AG04449 (cell line): ENCODE measurements at places on chromosomes 12 and 14.

GRCh38 chr12:17342381-17342961, 736.5 kb upstream of the LMO3 start:
- no peak for DNase-seq

DNA sequence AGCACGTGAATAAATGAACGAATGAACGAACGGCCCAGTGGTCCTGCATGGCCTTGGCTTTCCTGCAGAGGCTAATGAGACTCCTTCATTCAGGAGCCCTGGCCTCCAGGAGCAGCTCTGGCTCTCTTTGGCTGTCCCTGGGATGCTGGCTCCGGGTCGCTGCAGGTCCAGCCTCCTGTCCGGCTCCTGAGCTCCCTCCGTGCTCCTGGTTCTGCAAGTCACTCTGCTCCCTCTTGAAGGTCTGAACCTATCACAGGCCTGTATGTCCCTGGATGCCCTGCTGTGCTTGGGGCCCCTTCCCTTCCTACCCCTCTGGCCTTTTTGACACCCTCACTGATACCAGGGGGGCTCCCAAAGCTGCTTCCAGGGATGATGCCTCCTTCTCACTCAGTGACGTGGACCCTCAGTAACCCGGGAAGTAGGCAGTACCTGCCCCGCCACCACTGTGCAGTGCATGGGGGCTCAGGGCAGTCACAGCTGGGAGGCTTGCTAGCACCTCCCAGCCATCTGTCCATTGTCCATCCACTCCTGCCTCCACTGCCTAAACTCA, 133.7 kb upstream of the C14orf180 start:
- DNase-seq: no peak

- DNase-seq: no peak
These were observed at the start of gene BTBD6 for GRCh38 chr14:105248368-105249181. TSS of gene BTBD6 (plus strand) at chr14:105248533. CDS start at chr14:105248712, 179 bp downstream.

DNA sequence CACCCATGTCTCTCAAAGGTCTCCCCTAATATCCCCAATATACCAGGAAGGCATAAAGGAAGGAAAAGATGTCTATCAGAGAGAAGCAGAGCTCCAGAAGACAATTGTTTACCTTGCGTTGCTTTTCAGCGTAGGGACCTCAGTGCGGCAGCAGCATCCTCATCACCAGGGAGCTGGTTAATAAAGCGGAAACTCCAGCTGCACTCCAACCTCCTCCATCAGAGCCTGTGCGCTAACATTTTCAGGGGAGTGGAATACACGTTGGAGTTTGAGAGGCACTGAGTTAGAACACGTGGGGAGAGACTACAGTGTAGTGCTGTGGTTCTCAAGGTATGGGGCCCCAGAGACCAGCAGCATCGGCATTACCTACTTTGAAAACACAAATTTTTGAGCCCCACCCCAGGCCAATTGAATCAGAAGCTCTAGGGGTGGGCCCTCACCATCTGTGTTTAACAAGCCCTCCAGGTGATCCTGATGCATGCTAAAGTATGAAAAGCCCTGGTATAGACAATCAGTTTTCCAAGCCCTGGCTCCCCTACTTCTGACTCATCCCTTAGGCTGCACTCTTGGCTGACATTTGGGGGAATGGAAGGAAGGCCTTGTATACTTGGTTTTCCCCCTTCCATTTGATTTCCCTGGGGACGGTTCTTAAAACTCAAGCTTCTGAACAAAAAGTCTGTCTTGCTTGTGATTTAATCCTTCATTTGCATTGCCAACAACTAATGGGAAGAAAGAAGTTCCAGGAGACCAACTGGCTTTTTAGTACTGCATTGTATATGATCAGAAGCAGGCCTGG, 419.0 kb upstream of the CCDC196 start:
- DNase-seq: no peak

GRCh38 chr12:65086236-65086635, 34.9 kb downstream of the WIF1 start:
- no peak for DNase-seq

DNA sequence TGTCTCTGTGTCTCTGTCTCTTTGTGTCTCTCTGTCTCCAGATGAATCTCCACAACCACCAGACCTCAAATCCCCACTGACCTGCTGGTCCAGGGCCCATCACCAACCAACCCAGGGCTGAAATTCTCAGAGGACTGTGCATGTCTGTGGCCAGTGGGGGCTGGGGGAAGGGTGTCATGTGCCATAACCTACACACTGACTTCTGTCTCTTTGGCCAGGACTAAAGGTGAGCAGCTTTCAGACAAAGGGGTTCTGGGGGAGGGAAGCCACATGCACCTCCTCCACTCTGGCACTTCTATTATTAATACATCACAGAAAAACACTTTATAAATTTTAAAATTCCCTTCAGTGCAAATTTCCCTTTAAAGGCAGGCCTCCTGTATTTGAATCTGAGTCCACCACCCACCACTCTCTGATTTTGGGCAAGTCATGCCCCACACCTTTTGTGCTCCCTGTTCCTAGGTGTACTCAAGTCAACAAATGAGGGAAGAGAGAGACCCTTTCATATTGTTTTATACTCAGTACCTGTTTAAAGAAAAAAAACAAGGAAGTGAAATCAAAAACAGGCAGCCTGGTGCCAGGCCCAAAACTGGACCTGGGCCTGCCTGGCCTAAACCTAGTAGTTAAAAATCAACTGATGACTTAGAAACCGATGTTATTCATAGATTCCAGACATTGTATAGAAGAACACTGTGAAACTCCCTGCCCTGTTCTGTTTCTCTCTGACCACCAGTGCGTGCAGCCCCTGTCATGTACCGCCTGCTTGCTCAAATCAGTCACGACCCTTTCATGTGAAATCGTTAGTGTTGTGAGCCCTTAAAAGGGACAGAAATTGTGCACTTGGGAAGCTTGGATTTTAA, 80.2 kb downstream of the TUNAR start:
- DNase-seq: no peak

DNA sequence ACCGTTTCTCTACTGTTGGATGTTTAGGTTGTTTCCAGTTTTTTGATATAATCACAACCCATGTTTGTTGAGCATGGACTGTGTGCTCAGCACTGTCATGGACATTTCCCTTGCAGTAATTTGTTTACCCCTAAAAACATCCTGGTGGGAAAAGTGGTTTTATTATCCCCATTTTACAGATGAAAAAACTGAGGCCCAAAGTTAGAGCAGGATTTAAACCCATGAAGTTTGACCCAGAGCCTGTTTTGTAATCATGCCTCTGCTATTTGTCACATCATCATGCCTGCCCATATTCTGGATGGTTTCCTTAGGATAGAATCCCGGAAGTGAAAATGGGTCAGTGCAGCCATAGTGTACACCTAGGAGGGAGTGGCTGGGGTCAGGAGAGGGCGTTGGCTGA, 17.0 kb upstream of the LRP1-AS start:
- DNase-seq: no peak

DNA sequence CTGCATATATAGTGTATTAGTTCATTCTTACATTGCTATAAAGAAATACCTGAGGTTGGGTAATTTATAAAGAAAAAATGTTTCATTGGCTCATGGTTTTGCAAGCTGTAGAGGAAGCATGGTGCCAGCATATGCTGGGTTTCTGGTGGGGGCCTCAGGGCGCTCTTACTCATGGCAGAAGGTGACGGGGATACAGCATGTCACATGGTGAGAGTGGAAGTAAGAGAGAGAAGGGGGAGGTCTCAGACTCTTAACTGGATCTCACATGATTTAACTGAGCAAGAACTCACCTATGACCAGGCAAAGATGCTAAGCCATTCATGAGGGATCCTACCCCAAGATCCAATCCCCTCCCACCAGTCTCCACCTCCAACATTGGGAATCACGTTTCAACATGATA, 15.9 kb upstream of the PAWR start:
- DNase-seq: no peak

GRCh38 chr12:126040307-126040706, 975.1 kb downstream of the AACS start:
- DNase-seq: no peak

GRCh38 chr12:47591795-47592194, 114.0 kb downstream of the RPAP3 start:
- DNase-seq: no peak

GRCh38 chr14:63542231-63542999, 762 bp downstream of the PPP2R5E start:
- DNase-seq: no peak

- no peak for DNase-seq
These were observed 6.5 kb downstream of the CCDC175 start for GRCh38 chr14:59570122-59570521.

DNA sequence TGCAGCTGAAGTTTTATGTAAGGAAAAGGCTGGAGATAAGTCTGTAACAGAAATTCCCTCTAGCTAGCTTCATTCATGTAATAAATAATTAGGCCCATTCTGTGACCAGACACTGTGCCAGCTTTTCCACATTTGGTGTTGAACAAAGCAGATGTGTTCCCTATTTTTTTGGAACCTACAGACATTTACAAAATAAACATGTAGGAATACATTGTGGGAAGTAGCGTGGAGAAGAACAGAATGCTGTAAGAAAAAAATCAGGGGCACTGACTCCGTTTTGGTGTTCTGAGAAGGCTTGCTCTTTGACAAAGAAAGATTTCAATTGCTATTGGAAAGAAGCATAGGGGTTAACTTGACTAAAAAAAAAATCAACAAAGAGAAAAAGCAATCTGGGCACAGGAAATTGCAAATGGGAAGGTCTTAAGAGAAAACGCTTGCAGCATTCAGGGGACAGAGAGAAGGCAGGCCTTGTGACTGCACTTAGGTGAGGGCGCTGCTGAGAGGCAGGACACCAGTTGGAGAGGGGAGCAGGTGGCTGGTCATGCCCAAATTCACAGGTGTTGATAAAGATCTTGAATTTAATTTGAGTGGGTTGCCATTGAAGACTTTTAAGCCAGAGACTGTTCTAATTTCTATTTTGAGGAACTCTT, 4.0 kb downstream of the FAR2 start:
- DNase-seq: no peak

DNA sequence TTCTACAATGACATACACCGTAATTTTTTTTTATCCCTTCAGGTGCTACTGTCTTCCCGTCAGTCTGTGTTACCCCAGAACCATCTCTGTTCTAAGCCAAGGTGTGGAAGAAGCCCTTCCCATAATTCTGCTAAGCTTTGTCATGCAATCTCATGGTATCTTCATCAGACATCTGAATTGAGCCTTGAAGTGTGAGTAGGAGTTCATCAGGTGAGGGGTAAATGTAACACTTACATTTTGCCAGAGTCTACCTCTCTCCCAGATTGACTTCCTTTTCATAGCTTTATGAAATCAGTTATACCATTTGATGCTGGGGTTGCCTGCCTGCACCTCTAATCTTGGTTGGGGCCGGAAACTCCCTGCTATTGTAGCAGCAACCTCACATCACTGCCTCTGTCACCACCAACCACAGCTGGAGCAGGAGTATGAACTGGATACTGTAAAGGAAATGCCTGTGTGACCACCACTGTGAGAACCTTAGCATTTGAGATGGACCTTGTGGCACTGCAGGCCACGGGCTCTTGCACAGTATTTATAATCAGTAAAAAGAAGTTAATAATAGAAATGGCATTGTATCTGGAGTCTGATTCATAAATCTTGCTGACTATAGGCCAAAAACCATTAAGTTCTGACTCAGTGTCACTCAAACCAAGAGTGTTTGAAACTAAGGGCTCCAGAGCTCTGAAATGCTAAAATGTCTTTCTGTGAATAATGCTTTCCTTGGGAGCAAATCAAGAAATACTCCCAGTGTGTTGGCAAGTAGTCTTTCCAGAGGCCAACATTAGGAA, 58.7 kb upstream of the STK38L start:
- DNase-seq: no peak
